ENCODE measurements at places on chromosomes 12 and 14.

DNA sequence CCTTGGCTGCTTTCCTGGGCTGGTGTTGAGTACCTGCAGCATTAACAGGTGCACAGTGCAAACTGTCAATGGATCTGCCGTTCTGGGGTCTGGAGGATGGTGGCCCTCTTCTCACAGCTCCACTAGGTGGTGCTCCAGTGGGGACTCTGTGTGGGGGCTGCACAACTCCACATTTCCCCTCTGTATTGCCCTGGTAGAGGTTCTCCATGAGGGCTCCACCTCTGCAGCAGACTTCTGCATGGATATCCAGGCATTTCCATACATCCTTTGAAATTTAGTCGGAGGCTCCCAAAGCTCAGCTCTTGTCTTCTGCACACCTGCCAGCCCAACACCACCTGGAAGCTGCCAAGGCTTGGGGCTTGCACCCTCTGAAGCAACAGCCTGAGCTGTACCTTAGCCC is 198.6 kb downstream of the GXYLT1 start:
- DNase-seq = no peak

GRCh38 chr14:101590062-101590461 is 28.8 kb downstream of the DIO3 start:
- no peak for DNase-seq

DNA sequence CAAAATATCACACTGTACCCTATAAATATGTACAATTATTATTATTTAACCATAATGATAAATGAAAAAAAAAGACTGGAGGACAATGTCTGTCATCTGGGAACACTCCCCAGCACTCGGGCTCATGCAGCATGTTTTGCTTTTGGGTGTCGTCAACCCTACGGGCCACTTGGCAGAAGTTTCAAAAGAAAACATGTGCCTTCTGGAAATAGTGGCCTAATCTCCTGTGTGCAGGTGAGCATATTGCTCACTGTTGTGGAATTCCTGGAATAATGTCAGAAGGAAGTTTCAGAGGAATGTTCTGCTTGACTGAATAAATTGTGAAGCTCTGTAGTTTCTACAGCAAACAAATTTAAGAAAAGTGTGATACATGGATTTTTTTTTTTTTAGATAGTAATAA is 298.3 kb downstream of the SSPN start:
- DNase-seq = no peak

GRCh38 chr12:93184672-93185368 is 192.9 kb upstream of the NUDT4 start:
- no peak for DNase-seq

- no peak for DNase-seq
Measured at GRCh38 chr12:47779943-47780504, 7.0 kb downstream of the SLC48A1 start.

GRCh38 chr12:92444763-92445162 is 258.0 kb upstream of the PLEKHG7 start:
- no peak for DNase-seq
